ENCODE measurements at places on chromosomes 11 and 22.

GRCh38 chr11:35951680-35952079 lies 7.8 kb downstream of the LDLRAD3 start:
- DNase-seq, result no peak

DNA sequence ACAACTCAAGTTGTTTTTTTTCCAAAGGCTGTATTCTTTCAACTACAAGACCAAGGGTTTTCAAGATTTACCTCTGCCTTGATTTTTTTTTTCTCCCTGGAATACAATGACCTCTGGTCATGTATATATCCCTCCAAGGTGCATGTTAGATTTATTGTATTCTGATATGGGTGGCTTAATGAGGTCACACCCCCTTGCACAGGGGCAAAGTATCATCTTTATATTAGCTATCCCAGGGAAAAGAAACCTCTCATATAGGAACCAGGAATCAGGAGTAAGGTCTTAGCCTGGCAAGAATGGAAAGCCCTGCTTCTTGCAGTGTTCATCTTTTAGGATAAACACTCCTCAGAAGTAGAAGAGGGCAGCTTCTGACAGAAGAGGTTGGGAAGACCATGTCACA lies 516.9 kb upstream of the TENM4 start:
- no peak for DNase-seq

DNA sequence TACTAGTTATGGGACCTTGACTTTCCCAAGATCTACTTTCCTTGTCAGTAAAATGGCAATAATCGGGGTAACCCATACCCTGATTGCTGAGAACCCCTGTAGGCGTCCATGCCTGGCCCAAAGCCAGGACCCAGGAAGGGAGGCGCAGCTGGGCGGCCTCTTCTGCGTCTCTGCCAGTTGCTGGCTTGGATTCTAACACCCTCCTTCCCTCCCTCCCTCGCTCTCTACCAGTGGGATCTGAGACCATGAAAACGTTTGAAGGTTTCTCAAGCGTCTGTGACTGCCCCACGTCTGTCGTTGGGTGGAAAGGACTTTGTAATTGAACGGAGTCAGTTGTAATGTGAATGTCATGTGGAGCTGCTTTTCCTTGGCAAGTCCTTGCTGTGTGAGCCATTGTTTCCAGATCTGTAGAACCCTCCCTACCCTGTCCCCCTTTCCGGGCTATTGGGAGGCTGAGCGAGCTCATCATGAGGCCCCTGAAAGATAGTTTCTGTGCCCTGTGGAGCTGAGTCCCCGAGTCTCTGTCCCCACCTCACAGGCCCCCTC lies 47.8 kb downstream of the PARVB start:
- DNase-seq, result no peak

DNA sequence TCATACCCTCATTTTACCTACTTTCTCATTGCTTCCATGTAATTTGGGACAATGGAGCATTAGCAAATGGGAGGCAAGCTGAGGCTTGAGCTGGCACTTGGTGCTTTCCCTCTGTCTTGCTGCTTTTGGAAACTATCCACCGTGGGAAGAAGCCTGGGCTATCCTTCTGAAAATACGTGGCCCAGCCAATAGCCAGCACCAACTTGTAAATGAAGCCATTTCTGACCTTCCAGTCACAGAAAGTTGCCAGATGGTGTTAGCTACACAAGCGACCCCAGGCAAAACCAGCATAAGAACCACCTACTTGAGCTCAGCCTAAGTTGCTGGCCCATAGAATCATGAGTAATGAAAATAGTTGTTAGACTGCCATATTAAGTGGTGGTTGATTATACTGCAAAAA lies 18.5 kb upstream of the SPON1 start:
- no peak for DNase-seq

DNA sequence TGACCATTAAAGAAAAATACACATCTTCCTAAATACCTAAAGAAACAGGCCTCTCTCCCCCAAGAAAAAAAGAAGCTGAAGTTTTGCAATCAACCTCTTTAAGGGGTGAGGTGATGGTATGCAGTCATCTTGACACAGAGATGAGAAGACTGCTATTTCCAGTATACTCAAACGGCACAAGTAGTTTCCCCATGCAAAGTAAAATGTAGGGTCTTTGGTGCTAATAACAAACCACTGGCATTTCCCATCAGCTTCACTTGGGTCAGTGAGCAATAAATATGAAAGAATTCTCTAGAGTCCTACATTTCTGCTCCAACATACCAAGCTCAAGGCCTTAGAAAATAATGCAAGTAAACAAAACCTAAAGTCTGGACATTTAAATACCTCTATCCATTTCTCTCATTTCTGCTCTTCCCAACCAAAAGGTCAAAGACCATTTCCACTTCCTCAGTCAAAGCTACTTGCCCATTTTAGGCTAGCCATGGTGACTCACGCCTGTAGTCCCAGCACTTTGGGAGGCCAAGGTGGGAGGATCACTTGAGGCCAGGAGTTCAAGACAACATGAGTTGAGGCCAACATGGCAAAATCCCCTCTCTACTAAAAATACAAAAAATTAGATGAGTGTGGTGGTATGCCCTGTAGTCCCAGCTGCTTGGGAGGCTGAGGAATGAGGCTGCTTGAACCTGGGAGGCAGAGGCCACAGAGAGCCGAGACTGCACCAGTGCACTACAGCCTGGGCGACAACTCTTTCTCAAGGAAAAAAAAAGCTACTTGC lies 39.5 kb upstream of the CHRNA10 start:
- DNase-seq, result peak; percentile 10

- DNase-seq, result no peak
Measured at GRCh38 chr11:1128311-1129142, 29.2 kb upstream of the MUC5AC start.

- DNase-seq, result no peak
Measured at GRCh38 chr11:31967404-31968130, 123.3 kb upstream of the RCN1 start.

GRCh38 chr11:65663639-65664200 lies 1.0 kb upstream of the RELA start:
- DNase-seq, result peak; percentile 34

GRCh38 chr11:3216027-3216525 lies 2.5 kb downstream of the MRGPRG start:
- DNase-seq, result no peak

DNA sequence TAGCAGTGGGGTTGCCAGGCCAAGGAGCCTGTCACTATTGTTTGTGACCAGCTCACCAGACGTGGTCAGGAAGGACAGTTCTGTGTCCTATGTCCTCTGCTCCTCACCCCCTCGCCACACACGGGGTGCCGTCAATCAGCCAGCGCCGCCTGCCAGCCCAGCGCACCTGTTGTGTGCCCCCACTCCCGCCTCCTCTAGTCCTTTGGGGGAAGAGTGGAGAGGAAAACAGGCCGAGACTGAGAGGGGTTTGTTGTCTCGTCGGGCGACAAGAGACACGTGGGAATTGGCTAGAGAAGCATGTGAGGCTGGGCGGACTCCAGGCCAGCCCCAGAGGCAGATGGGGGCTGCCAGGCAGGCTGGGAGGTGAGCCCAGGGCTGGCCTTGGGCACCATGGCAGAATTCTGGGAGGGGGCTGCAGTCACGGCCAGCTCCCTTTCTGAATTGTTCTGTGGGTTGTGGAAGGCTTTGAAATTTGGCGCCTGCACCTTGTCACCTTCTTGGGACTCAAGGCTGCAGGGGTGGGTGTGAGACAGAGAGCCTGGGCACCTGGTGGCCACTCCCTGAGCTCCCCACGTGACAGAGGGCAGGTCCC lies 3.1 kb upstream of the KCNQ1OT1 start:
- DNase-seq, result no peak

DNA sequence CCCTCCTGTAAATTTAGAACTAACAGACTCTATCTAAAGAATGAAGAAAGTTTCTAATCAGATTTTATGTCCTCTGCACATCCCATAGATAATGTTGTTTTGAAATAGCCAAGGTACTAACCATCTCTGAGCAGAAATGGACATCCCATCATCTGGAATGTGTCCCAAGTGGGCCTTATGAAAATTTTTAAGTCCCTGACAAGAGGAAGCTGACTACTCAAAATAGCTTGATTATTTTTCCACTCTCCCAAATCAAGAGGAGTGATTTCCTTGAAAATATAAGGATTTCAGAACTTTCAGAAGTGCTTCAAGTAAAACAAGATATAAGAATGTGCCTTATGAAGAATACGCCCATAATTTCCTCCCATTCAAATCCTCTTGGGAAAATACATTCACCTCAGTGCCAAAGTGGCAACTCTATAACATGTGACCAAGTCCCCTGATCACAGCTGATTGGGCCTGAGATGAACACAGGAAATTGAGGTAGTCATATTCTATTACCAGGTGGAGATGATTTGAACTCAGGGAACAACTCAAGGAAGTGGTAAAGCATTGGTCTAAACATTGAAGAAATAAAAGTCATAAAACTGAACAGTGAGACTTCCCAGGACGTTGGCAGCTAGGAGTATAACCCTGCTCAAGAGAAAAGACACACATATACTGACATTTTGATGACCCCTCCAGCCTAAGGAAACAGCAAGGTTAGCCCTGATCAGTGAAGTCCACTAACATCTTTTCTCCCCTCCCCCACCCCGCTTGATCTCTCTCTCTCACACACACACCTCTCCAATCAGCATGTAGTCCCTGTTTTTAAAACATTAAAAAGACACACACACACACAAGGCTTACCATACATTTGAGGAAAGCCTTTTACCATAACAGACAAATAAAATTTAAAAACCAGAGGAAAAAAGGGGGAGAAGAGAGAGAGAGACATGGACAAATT lies 70.8 kb upstream of the TEAD1 start:
- no peak for DNase-seq

- DNase-seq, result no peak
Measured at GRCh38 chr11:11038352-11038751, 180.5 kb upstream of the ZBED5 start.

- no peak for DNase-seq
Measured at GRCh38 chr11:88363004-88363403, 25.5 kb upstream of the CTSC start.

DNA sequence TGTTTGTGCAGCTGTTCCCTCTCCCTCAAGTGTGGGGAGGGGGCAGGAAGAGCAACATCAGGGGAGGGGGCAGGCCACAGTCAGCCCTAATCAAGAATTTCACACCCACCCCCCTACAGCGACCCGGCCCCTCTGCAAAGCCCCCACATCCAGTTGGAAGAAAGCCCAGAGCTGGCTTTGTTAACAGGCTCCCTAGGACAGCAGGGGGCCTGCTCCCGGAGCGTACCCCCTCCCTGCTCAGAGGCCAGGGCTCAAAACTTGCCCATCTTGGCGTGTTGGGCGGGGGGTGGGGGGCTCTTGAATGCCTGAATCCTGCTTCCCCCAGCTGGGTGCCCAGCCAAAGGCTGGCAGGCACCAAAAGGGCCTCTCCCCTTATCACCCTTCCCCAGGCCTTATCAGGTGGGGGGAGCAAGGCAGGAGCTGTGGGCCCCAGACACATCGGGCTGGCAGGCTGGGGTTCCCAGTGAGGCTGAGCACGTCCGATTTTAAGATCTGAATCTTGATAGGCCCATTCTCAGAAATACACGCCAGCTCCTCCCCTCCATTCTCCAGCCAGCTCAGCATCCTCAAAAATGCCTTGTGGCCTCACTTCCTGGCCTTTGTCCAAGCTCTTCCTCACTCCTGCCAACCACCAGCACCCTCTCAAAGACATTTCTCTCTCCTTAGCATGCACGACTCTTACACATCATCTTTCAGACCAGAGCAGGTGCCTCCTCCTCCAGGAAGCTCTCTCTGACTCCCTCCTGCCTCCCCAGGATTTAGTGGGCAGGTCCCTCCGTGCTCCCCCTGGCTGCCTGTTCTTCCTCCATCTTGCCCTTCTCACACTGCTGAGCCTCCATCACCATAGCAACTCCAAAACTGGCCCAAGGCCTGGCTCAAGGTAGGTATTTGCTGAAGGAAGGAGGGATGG lies 384.8 kb downstream of the MN1 start:
- DNase-seq, result peak; percentile 37

GRCh38 chr22:26648011-26648497 lies 9.3 kb upstream of the MIAT start:
- no peak for DNase-seq

DNA sequence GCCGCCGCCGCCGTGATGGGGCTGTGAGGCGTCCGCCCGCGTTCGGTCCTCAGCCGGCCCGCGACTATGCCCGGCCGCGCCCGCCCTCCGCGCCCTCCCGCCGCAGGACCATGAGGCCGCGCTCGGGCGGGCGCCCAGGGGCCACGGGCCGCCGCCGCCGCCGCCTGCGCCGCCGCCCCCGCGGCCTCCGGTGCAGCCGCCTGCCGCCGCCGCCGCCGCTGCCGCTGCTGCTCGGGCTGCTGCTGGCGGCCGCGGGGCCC lies 215 bp downstream of the ZNRF3 start:
- DNase-seq, result no peak

DNA sequence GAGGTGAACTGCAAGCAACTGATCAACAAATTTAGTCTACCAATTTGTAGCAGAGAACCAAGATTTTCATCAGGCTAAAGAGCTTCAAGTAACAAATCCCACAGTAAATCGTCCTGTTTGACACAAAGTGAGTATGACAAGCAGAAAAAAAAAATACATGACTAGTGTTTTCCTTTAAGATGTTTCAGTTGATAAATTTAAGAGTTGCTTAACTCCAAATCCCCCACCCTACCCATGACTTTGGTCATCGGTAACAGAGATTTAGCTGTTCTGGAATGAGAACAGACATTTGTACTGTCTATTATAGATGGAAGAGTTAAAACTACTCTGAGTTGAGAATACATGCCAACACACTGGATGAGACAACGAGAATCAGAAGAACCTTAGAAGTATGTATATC lies 165.0 kb upstream of the MTMR2 start:
- no peak for DNase-seq

GRCh38 chr11:35214792-35215193 lies 75.8 kb downstream of the CD44 start:
- peak; percentile 95 for DNase-seq

DNA sequence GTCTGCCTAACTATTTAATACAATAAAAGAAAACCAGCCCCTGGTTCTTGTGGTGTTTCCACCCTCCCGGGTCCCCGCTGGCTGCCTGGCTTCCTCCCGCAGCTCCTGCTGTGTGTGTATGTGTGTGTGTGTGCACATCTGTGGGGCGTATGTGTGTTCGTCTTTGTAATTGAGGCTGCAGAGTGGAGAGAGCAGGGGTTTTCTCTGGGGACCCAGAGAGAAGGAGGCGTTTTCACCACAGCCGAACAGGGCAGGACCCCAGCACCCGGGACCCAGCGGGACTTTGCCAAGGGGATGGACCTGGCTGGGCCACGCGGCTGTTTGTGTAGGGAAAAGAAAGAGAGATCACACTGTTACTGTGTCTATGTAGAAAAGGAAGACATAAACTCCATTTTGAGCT lies 42.7 kb downstream of the IGLL1 start:
- no peak for DNase-seq

- DNase-seq, result peak; percentile 11
Measured at GRCh38 chr11:76166314-76166713, 40.0 kb downstream of the WNT11 start.

GRCh38 chr22:40328546-40329456 lies 17.5 kb upstream of the ADSL start:
- DNase-seq, result no peak

DNA sequence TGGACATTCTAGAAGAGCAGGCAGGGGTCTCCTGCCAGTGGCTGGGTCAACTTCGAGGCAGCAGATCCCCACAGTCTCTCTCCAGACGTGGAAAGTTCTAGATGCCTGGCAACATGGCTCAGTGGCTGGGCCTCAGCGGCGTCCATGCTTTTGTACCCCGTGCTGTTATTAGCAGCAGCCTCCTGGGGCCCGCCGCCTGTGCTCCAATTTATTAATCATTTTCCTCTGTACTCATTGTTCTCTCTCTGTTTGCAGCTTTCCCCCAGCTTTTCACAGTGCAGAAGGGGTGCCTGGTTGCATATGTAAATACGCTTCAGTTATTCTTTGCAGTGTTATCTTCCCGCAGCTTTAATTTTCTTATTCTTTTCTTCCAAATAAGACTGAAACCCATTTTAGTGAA lies 515.1 kb downstream of the TBC1D22A start:
- DNase-seq, result no peak

Measured in HCEC 1CT (cell line).